Sciatic nerve (tissue), 2 donors: ENCODE measurements at places on chromosomes 5 and 9. TPM values are rescaled to one million over a fixed set of nuclear protein-coding genes. Genes with fewer than 3 reads are reported as not detected.

PCDHA4 gene
- 0.85 TPM for total RNA-seq

GRCh38 chr9:117656002-117656401 lies 48.2 kb upstream of the TLR4 start:
- no peak for DNase-seq

BSPRY gene
- 0.22 TPM for total RNA-seq

TMEFF1 gene
- total RNA-seq, result 1.5 TPM

- no peak for DNase-seq
These were observed 47.8 kb upstream of the SLC1A3 start for GRCh38 chr5:36558641-36559040.

GRCh38 chr5:128669803-128670202 lies 131.8 kb upstream of the FBN2 start:
- DNase-seq, result no peak

STING1 gene
- 94.5 TPM for total RNA-seq

DNA sequence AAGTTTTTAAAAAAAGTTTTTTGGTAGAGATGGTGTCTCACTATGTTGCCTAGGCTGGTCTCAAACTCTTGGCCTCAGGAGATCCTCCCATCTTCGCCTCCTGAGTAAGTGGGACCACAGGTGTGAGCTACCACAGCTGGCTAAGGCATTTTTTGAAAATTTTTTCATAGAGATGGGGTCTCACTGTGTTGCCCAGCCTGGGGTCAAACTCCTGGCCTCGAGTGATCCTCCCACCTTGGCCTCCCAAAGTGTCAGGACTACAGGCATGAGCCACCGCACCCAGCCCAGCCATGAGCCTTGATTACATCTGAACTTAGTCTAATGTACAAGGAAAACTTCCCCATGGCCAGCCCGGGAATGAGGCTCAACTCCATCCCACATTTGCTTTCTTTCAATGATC lies 77.5 kb upstream of the PCA3 start:
- DNase-seq, result no peak
